Stimulated activated CD8-positive, alpha-beta memory T cell treated with anti-CD3 and anti-CD28 coated beads, Interleukin-4, amount 100 ng/mL, for 4 hours (primary cell): ENCODE measurements at places on chromosomes 1 and 21.
A peak's percentile ranks its signal among the peaks of the same experiment; 100 is the strongest.

DNA sequence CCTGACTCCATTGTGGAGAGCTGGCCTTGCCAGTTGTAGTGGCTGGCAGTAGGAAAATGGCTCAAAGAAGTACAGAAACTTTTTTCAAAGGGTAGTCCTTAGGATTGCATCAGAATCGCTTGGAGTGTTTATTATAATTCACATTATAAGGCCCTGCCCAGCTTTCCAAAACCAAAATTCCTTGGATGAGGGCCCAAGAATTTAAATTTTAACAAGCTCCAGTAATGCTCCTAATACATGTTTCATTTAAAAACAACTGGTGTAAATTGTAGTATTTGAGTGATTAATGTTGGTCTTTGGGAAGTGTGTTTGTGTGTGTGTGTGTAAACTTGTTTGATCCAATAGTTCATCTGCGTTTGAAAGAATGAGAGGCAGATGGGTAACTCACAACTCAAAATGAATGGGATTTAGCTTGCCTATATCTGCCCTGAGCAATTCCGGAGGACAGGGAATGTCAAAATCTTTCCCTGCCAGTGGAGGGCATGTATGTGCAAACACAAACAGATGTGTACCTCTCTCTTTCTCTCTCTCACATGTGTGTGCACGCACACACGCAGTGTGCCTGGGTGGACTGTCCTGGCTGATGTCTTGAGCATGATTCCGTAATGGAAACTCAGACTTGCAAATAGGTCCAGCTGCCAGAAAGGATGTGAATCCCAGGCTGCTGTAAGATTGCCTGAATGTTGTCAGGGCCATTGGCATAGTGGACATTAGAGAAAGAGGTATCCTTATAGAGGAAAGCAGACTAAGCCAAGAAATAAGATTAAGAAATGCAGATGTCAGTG lies 293.1 kb downstream of the LMX1A start:
- no peak for DNase-seq

DNA sequence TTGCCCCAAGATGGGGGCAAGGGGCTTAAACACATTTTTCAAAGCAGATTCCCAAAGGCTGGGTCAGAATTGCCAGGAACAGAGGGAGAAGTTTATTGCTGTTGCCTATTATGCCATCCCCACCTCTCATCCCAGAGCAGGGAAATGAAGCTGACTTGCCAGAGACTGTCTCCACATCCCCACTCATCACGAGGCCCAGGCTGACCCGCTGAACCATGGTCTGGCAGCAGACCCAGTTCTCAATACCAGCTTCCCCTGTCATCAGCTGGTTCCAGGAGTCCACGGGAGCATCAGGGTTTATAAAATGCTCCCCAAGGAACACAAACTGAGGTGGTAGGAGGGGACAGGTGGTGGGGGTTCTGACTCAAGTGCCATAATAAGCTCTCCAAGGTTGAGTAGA lies 605.9 kb downstream of the NPHP4 start:
- no peak for DNase-seq

GRCh38 chr1:27959792-27960603 lies at the start of gene XKR8:
TSS of gene XKR8 (plus strand) at chr1:27959973. CDS start at chr1:27960070, 97 bp downstream.
- peak; percentile 69 for DNase-seq

- DNase-seq: no peak
These were observed 39.6 kb downstream of the SDC3 start for GRCh38 chr1:30868833-30869435.

DNA sequence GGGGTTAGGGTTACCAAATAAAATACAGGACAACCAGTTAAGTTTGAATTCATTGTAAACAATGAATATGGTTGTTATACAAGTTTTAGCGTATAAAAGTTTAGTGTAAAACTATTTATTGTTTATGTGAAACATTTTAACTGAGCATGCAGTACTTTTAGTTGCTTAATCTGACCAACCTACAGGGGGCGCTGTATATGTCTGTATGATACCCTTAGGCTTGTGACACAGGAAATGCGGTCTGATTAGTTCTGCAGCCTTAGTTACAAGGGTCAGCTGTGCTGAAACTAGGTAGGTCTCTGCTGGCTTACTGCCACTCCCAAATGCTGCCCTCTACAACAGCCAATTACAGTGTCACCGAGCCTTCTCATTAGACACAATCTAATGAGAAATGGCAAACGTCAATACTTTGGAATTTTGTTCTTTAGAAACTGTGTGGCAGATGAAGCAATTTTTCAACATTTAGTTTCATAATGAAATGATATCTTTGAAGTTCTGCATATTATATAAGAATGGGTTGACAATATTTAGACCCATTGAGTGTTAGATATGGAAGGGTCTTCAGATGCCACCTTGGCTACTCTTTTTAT lies 56.2 kb downstream of the NTNG1 start:
- no peak for DNase-seq

DNA sequence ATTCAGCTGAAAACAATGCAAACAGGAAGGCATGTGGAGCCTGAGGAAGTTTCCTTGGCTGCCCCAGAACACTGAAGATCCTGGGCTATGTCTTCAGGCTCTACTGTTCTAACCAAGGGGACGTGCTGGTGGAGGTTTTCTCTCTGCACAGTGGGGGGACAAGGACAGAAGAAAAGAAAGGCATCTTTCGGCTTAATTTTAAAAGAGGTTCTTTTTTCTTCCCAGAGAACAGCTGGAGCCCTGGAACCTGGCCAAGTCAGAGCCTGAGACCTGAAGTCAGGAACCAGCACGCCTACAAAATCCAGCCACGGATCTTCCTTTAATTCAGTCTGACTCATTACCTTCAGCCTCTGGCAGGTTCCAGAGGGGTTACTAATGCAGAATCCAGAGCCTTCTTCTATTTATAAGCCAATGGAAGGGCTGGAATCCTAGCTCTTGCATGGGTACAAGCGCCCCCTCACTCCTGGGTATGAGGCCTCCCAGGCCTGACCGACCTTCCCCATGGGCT lies 19.8 kb downstream of the CTNNBIP1 start:
- DNase-seq: no peak
